HS-5 (cell line): ENCODE measurements at places on chromosomes 6 and 20.

GRCh38 chr20:44745598-44746366 is at the start of gene KCNK15:
Gene KCNK15 (plus strand): TSS chr20:44745865. CDS start chr20:44745911, 46 bp downstream.
- DNase-seq = no peak

- peak; percentile 8 for DNase-seq
Measured at GRCh38 chr6:156992020-156992804, 215.0 kb downstream of the ARID1B start.

DNA sequence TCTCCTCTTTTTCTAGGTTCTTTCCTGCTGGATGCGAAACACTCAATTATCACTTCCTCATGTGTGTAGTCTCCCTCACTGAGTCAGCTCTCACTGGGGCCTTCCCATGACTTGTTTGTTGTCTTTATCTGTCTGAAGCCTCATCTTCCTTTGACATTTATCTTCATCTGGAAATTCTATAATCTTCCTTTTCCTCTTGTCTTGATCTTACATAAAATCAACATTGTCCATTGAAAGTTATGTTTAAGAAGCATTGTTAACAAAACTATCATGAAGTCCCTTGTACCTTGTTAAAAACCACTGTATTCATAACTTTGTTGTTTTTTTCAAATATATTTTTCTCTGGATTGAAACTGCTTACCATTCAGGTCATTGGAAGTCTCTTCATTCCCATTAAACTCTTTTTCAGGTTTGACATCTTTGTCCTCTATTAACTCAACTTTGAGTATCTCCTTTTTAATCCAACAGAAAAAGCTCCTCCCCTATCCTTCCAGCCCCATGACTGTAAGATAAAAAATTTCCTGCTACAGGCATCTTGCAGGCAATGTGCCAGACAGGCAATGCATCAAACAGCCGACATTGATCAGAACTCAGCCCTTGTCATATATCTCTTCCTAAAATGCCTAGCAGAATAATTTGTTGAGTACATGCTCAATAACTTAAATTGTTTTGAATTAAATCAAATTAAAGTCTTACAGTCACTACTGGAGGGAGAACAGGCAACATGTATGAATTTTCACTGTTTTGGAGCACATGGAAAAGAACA is 34.8 kb downstream of the MYLIP start:
- DNase-seq = peak; percentile 30

DNA sequence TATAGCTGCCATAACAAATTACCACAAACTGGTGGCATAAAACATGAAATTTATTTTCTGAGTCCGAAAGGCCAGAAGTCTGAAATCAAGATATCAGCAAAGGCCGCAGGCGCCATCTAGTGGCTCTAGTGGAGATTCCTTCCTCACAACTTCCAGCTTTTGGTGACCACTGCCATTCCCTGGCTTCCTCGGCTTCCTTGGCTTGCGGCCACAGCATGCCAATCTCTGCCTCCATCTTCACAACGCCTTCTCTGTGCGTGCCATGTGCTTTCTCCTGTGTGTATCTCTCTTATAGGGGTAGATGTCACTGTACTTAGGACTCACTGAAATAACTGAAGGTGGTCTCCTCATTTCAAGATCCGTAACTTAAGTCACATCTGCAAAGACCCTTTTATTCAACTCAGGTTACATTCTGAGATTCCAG is 5.4 kb upstream of the PLAGL1 start:
- no peak for DNase-seq

DNA sequence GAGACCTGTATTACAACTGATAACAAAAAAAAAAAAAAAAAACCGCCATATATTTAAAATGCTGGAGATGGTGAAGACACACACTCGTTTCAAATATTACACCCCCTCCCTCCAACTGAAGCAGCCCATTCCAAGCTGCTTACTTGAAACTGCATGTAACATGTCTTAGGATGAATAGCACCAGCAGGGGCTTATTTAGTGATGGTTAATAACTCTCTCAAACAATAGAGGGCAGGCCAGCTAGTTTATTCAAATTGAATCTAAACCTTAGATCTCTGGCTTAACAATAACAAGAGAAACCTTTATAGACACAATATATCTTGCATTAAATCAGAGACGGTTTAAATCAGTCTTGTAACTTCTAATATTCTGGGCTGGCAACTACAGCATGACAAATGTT is 9.3 kb upstream of the JPH2 start:
- DNase-seq = no peak

DNA sequence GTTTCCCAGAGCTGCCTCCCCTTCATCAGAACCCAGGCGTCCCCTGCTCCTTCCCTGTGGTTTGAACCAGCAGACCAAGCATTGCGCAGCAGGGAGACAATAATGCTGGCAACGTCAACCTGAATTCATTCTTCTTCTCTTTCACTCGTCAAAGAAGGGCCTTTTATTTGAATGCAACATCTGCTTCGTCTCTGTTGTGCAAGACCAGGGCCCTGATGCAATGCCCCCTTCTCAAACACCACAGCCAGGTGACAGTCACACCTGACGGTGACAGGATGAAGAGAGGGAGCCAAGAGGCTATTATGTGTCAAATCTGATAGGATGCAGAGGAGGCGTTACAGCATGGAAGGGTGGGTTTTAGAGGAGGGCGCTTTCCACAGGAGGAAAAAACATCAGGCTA is 8.0 kb downstream of the INSM1 start:
- no peak for DNase-seq

GRCh38 chr6:13427801-13428582 is 59.4 kb downstream of the GFOD1 start:
- no peak for DNase-seq
